ENCODE measurements at places on chromosomes 4 and X.

DNA sequence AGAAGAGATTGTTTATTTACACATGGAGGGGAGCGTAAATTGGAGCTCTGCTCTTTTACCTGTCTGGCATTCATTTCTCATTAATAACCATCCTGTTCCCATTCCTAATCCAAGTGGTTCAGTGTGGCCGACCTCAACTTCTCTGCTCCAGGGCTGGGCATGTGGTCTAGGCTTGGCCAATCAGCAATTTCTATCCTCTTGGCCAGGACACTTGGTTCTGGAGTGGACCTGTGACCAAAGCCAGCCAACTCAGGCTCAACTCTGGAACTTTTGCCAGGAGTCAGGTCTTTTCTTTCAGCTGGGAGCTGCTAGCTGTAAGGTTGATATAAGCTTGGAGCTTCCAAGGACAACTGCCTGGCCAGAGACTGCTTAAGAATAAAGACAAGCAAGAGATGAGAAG lies 15.6 kb upstream of the RASL11B start:
- no peak for DNase-seq

- no peak for DNase-seq
Observed at GRCh38 chrX:143580266-143580665, 55.6 kb downstream of the SLITRK4 start.

- DNase-seq: no peak
Observed at GRCh38 chrX:55640854-55641253, 17.7 kb downstream of the FOXR2 start.

DNA sequence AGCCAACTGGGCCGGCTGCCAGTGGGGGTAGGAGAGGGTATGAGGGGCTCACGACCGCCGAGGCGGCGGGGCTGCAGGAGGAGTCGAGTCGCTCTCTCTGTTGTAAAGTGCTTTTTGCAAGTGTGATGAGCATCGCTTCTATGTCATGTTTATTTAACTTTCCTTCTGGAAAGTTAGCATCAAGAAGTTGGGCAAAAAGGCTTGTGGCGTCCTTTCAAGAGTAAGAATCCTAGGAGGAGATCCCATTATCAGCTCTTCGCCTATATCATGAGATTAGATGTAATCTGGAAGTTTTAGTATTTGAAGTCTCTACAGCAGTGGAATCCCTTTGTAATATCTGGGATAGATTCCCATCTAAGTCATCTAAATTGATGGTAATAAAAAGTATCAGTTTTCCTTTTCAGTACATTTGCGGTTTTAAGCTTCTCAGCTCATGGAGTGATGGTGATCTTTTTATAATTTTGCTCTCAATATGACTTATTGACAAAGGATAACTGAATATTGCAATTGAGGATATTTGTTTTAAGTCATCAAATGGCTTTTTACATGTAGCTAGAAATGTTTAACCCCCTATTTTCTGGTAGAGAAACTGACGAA lies 1.7 kb downstream of the GALNT7 start:
- DNase-seq: no peak

DNA sequence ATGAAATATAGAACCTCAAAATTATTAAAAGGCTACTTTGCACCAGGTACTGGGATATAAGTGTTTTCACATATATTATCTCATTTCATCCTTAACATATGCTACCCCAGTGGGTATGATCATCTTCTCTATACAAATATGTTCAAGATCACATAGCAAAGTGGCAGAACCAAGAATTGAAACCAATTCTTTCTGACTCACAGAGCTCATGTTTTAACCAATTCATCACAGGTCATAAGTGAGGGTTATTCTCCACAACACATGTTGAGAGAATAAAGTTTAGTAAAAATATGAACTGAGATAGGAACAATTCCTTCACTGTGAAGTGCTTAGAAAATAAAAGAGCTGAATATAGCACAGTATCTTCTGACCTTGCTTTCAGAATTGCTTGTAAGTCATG lies 442.9 kb upstream of the RASGEF1B start:
- DNase-seq: no peak

DNA sequence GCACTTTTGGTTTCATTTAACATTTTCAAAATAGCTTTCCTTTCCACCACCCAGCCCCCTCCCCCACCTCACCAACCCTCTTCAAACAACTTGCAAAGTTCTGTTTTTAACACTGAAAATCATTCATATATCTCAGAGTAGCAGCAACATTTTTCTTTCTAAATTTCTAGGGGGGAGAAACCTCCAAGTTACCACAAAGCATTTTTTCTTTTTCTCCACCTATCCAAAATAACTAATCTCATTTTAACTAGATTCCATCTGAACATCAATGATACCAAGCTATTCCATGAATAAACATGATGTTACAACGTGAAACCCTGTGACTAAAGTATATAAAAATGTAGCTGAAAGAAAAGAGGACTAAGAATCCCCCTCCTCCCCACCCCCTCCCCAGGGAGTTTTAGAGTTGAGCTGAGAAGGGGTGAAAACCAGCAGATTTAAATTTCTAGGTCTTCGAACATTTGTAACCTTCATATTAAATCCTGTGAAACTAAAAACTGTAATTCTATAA lies 5.2 kb downstream of the LDB2 start:
- DNase-seq: no peak

GRCh38 chr4:186806679-186807421 lies 83.2 kb upstream of the FAT1 start:
- no peak for DNase-seq

DNA sequence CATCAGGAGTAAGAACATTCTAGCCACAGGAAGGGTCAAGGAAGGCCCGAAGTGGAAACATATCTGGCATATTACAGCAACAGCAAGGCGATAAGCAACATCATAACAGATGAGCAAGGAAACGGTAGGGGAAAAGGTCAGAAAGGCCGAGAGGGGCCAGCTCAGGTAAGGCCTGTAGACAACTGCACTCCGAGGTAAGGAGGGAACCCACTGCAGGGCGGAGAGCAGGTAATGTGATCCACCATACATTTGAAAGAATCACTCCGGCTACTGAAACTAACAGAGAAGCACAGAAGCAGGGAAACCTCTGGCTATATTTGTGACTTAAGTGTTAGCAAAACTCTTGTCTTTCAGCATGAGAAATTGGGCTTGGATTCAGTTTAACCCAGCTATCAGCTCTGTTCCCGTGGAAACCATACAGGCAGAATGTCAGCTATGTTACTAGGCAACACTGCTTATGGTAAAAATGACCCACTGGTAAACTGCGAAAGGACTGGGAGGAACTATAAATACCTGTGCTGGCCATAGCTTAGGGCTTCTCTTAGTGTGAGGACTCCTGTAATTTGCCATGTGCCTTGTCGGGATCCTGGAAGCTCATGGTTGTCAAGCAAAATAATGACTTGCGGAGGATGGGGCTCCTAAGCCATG lies 31.0 kb downstream of the FRYL start:
- no peak for DNase-seq

DNA sequence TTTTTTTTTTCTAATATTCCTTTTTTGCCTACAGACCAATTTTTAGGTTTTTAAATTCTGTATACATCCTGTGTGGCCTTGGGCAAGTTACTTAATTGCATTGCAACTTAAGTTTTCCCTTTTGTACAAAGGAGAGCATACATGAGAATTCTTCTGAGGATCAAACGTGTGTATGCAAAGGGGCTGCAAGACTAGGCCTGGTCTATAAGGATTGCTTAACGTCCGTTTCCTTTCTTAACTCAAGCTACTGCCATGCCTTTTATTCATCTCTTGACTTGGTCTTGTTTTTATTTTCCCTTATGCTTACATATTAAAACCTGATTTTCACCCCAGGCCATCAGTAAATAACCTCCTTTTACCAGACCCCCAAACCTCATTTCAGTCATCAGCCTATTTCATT lies 13.6 kb downstream of the RBPJ start:
- DNase-seq: no peak

- DNase-seq: no peak
Observed at GRCh38 chrX:6757631-6758030, 222.7 kb upstream of the VCX3A start.

DNA sequence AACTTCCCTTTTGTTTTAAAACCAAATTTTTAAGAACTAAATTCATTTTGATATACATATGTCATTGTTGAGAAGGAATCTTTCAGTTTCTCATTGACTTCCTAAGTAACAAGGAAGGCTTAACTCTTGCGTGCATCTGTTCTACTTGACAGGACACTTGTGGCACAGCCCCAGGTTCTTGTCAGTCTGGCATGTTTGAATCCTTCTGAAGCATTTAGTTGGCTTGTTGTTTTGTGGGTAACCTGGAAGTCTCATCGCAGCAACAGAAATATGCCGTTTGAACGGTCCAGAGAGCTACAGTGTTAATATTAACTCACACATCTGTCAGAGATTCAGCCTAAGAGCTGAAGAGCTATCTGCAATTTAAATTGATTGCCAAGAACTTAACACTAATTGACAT lies 76.0 kb downstream of the GLRA3 start:
- DNase-seq: no peak

DNA sequence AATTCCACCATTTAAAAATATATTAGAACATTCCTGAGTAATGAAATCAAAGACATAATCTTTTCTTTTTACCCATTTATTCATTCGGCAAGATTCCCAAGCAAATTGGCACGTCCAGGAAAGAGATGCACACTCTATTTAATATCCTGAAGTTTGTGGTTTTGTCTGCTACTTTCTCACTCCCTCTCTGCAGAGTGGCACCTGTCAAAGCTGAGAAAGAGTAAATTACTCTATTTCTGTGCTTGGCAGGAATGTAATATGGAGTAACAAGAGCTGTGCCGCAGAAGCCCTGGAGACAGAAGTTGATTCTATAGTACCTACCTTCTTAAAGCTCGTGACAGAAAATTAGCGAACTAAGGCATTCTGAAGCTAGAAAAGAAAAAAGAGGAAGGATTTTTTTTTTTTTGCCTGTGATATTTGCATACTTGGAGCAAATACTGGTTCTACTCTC lies 5.5 kb downstream of the GSTCD start:
- no peak for DNase-seq

- DNase-seq: no peak
Observed at GRCh38 chr4:38278255-38278654, 318.1 kb downstream of the PTTG2 start.

GRCh38 chr4:169612871-169613859 lies 782 bp upstream of the NEK1 start:
- peak; percentile 71 for DNase-seq

GRCh38 chrX:153818571-153819383 lies 11.6 kb downstream of the PDZD4 start:
- DNase-seq: peak; percentile 59

DNA sequence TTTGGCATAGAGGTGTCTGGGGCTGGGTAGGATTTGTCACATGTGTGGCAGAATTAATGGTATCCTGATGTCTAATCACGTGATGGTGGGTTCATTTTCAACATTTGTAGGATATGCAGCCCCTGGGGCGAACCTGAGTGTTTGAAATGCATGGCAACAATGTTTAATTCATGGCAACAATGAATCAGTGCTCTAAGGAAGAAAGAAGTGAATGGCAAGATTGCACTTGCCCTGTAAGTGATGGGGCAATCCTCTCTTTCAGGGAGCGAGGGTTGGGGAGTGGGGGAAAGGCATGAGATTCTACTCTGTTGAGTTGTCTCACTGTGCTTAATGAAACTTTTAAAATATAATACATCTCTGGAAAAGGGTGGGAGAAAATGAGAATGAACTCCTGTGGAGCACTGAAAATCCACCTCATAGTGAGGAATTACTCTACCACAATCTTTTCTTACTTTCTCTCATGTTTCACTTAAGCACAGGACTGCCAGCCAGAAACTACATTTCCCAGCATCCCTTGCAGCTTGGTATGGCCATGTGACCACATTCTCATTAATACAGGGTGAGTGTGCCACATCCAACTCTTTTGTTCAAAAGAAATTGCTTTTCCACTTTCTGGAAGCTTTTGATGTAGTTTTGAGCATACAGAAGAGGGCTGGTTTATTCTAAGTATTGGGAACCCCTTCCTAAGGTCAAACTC lies 64.0 kb upstream of the PGM2 start:
- DNase-seq: no peak

- DNase-seq: no peak
Observed at GRCh38 chrX:124737771-124738170, 391.4 kb downstream of the SH2D1A start.

DNA sequence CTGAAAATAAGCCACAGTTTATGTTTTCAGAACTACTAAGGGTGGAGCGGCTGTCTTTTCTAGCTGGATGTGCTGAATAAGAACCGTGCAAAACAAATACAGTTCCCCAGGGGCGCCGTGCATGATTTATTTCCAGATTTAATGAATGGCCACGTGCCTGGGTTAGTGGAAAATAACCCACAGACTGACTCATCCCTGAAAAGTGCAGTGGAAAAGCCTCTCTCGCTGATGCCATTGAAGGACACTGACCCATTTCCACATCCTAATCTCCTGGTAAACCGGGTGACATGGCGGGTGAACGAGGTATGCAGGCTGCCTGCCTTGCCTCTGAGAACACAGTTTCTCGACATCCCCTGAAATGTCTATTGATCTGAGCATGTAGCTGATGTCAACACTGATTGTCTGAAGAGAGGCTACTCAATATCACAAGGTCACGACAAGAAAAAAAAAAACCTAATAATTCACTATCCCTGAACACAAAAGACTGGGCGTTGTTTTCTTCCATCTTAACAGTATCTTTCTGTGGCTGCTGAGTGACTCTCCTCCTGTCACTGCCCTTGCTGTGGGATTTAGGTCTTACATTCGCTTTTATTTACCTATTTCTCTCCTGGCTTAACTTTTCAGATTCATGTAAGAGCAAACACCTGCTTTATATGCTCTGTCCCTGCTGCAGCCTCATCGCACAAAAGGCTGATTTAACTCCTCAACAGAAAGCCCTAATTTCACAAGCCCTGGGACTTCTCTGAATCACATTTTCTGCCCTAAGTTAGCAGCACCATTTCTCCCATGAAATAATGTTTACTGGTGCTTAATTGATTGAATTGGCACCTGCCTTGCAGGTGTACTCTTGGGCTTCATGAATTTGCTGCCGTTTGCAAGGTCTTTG lies 76.9 kb upstream of the SCOC start:
- no peak for DNase-seq

GRCh38 chr4:165293061-165293460 lies 34.4 kb upstream of the MSMO1 start:
- no peak for DNase-seq

GRCh38 chrX:153732401-153732800 lies 7.7 kb downstream of the ABCD1 start:
- no peak for DNase-seq

GRCh38 chrX:53088136-53088974 lies 5.6 kb upstream of the KANTR start:
- DNase-seq: peak; percentile 76

GRCh38 chrX:50874876-50875275 lies 35.7 kb upstream of the BMP15 start:
- DNase-seq: no peak

GRCh38 chr4:78296261-78296660 lies 239.1 kb downstream of the FRAS1 start:
- no peak for DNase-seq

GRCh38 chr4:8129136-8129535 lies 29.5 kb downstream of the ABLIM2 start:
- no peak for DNase-seq

GRCh38 chr4:54006755-54007154 lies 57.6 kb downstream of the CHIC2 start:
- DNase-seq: no peak

DNA sequence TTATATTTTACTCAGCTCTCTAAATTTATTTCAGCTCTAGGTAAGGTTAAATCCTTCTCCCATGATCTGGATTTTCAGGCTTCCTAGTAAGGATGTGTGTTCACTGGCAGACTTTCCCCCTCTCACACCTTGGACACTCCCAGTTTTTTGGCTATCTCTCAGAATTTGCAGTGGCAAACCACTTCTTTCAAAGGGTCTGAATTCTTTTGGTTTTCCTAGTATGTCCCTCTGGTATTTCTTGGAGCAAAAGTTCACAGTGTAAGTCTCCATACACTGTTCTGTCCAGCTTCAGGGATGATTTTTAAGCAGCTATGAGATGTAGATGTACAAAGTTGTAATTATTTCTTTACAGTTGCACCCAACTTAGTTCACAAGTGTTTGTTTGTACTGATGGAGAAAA lies 653.8 kb upstream of the GALNT7 start:
- no peak for DNase-seq
